Stimulated activated CD4-positive, alpha-beta T cell treated with anti-CD3 and anti-CD28 coated beads, TNF-alpha, amount 100 ng/mL, for 1 hour (primary cell): ENCODE measurements at places on chromosomes 13 and 19.

DNA sequence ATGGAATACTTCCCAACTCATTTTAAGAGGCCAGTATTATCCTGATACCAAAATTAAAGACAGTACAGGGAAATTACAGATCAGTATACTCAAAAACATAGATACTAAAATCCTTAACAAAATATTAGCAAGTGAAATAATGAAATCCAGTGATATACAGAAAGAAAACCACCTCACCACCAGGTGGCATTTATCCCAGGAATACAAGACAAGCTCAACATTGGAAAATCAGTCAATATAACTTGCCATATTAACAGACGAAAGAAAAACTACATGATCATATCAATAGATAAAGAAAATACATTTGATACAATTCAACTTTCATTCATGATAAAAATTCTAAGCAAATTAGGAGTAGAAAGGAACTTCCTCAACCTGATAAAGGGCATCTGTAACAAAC, 6.7 kb upstream of the GNA15 start:
- DNase-seq = no peak

- DNase-seq = no peak
Measured at GRCh38 chr13:67048084-67048820, 181.9 kb downstream of the PCDH9 start.

GRCh38 chr19:47650700-47651099, 41.8 kb downstream of the BICRA start:
- no peak for DNase-seq

GRCh38 chr13:60612593-60612992, 215.6 kb downstream of the TDRD3 start:
- no peak for DNase-seq

DNA sequence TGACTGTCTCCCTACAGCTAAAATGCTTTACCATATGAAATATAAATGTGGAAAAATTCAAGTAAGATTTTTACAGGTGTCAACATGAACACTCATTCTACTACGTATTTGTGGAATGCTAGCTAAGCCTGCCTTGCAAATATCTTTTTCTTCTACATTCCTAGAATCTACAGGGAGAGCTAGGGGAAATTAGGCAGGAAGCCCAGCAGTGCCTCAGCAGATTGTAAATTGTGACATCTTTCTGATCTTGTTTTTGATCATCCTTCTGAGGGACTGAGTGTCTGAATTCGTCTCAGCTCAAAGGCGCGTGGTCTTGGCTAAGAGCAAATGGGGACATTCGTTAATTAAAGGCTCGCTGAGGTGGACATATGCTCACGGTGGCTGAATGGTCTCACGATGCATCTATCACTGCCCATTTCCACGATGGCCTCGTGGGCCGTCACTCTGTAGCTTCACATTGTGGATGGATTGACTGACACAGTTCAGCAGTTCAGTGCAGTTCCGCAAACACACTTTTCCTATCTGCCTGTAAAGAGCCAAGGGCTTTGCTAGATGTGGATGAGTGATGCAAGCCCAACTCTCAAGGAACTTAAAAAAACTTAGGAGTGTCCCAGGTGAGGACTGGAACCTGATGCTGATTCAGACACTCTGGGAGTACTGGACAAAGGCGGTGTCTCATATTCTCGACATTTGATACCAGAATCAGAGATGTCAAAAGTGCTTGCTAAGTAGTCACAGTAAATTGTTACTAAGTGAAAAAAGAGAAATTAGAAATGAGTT, 562.5 kb downstream of the EFNB2 start:
- DNase-seq = no peak

GRCh38 chr13:79831556-79831955, 350.6 kb downstream of the NDFIP2 start:
- DNase-seq = no peak
